Suppressor macrophage (primary cell): ENCODE measurements at places on chromosomes 3 and 15.

DNA sequence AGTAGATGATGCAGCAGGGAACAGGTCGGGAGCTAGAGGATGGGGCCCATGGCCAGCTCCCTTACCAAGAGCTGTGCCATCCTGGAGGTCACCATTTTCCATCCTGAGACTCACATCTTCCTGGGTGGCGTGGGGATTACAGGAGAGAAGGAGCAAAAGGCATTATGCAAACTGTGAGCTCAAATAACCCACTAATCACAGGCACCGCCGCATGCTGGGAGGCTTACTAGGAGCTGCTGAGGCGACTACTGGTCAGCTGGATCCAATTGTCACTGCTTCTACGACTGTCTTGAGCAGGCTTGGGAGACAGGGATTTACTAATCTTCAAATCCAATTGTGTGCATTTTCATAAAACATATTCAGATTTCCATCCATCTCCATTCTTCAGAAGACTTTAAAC is 12.5 kb upstream of the KBTBD12 start:
- no peak for DNase-seq

DNA sequence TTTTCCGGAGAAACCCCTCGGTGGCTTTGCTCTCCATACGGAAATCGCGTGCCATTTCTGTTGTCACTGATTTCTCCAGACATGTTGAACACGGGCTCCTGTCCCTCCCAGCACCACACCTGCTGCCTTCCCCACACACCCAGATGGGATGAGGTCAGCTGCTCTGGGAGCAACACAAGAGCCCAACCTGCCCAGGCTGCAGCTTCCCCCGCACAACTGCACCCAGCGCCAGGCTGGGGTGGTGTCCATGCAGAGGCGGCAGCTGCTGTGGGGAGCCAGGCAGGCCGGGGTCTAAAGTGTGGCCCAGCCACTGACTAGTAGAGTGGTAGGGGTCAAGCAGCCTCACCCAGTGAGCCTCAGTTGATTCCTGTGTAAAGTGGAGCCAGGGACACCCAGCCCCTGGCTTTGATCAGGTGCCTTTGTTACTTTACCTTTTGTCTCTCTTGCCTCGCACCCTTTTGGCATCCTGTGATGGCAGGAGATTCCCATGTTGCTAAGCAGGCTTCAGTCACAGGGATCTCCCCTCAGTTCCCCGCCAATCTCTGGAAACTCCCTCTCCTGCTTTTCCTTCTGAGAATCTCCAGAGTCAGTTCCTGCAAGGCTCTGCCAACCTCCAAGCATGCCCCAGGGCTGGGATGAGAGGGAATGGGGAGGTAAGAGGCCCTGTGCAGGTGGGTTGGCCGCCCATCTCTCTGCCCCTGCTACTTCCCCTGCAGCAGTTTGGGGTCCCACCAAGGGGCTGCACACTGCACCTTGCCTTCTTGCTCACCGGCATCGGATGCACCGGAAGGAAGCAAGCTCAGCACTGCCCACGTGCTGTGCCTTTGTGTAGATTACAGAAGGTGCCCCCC is 91.8 kb upstream of the ALDH1A3 start:
- DNase-seq, result no peak

GRCh38 chr3:129030611-129031010 is 29.5 kb downstream of the EFCC1 start:
- no peak for DNase-seq

GRCh38 chr3:151067158-151067557 is 18.3 kb upstream of the MED12L start:
- peak; percentile 15 for DNase-seq

GRCh38 chr3:70583682-70584081 is 271.2 kb upstream of the MDFIC2 start:
- DNase-seq, result no peak

- no peak for DNase-seq
Measured at GRCh38 chr3:126937973-126938372, 44.9 kb upstream of the PLXNA1 start.
